ENCODE measurements at places on chromosomes 3 and 15. TPM values are rescaled to one million over a fixed set of nuclear protein-coding genes. Genes with fewer than 3 reads are reported as not detected.

GRCh38 chr3:35383719-35384555 is 255.4 kb upstream of the ARPP21 start:
- DNase-seq: no peak

The LXN gene
- total RNA-seq: 14.2 TPM

The SCN5A gene
- not detected for total RNA-seq

DNA sequence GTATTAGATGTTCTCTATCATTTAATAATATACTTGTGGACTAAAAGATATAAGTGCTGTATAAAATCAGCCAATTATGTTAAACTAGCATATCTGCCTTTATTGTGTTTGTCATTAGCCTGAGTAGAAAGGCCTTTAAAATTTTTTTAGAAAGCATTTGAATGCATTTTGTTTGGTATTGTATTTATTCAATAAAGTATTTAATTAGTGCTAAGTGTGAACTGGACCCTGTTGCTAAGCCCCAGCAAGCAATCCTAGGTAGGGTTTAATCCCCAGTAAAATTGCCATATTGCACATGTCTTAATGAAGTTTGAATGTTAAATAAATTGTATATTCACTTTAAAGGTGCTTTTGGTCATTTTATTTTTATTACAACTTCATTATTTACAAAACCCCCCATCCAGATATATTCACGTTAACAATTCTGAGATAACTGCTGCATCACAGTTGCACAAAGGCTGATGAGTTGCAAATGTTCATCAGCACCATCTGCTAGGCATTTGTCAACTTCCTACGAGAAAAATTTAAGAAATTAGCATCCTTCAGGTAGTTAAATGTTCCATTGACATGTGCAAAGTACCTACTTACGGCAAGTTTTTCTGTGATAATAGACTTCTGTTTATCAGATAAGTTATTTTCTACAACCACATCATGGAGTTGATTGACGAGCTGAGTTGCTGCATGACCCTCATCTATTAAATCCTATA is 6.3 kb downstream of the EIF4A2 start:
- peak; percentile 28 for DNase-seq

DNA sequence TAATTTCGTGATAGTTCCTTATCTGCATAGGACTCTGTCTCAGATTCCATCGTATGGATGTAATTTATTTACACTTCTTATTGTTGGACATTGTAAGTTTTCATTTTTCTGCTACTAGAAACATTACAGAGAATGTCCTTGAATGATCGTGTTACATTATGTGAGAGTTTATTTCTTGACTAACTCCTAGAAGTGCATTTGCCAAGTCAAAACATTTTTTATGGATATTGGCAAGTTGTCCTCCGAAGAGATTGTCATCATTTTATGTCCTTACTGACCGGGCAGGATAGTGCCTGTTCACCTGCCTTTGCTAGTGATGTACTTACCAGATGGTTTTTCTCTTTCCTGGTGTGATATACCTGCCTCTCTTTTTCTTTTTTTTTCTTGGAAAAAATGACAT is 13.4 kb downstream of the ASB7 start:
- DNase-seq: no peak

DNA sequence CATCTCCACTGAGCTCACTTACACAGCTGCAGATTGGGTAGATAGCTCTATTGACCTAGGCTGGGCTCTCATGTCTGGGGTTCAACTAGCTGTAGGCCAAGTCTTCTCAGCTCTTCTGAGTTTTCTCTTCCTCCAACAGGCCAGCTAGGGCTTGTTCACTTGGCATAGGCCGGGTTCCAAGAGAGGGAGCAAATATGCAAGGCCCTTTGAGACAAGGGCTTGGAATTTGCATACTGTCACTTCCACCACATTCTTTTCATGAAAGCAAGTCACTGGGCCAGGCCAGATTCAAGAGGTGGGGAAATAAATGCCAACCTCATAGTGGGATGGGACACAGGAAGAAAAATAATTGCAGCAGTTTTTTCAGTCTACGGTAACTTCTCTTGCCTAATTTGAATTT is 25.2 kb downstream of the PIGB start:
- DNase-seq: no peak

DNA sequence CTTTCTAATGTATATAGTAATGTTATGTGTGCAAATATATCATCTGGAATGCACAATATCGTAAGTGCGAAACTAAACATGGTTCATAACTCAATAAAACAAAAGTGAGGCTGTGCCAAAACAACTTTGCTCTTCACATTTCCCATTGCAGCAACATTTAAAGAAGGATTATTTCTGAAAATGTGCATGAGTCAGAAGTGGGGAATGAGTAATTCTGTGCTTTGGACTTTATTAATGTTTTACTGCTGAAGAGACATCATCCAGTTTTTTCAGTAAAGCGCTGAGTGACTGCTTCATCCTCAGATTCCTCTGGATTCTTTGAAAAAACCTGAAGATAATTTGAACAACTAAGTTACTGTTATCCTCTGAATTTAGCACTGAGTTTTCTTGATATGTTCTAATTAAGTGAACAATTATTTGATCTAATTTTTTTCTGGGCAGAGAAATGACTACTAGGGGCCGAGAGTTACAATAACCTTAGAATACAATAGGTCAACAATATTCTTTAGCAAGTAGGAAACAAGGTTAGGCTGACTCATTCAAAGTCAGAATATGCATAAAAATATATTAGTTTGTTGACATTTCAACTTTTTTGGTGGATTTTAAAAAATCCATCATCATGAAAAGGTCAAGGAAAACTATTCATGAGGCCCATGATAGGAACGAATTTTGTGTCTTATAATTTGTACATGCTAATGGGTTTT is 20.0 kb upstream of the PLCL2 start:
- DNase-seq: no peak

- no peak for DNase-seq
Measured at GRCh38 chr3:58349792-58350626, 17.3 kb downstream of the PXK start.

GRCh38 chr15:66872405-66872804 is 170.4 kb downstream of the SMAD6 start:
- no peak for DNase-seq

GRCh38 chr15:72272213-72272996 is at the start of gene PARP6:
Gene PARP6, minus strand, starts transcription at chr15:72272554. Its CDS starts 5,077 bp downstream, at chr15:72267477.
- DNase-seq: peak; percentile 98

- DNase-seq: no peak
Measured at GRCh38 chr3:94520364-94520763, 457.5 kb downstream of the NSUN3 start.

DNA sequence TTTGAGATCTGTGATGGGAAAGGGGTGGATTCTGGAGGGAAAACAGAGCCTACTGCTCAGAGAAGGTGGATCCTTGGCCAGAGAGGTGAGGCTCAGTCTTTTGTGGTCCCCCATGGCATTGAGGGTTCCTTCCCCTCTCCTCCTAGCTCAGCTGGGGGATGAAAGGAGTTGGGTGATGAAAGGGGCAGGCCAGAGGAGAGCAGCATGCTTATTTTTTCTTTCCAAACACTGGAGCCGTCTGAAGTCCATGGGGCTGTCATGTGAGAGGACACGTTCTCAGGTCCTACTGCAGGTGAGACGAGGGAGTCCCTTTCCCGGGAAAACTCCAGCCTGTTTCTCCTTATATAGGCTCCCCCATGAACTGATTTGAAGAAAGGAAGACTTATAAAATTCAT is 71.4 kb downstream of the SCN5A start:
- no peak for DNase-seq

- DNase-seq: no peak
Measured at GRCh38 chr3:113193288-113193687, 18.1 kb upstream of the BOC start.

DNA sequence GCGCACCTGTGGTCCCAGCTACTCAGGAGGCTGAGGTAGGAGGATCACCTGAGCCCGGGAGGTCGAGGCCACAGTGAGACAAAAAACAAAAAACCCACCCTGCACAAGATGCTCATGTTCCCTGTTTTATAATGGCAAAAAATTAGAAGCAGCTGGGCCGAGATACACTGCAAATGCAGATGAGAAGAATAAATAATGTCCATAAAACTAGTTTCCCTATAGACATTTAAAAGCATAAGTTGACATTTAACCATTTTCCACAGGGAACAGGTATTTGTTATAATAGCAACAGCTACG is 537 bp upstream of the SCAP start:
- no peak for DNase-seq

DNA sequence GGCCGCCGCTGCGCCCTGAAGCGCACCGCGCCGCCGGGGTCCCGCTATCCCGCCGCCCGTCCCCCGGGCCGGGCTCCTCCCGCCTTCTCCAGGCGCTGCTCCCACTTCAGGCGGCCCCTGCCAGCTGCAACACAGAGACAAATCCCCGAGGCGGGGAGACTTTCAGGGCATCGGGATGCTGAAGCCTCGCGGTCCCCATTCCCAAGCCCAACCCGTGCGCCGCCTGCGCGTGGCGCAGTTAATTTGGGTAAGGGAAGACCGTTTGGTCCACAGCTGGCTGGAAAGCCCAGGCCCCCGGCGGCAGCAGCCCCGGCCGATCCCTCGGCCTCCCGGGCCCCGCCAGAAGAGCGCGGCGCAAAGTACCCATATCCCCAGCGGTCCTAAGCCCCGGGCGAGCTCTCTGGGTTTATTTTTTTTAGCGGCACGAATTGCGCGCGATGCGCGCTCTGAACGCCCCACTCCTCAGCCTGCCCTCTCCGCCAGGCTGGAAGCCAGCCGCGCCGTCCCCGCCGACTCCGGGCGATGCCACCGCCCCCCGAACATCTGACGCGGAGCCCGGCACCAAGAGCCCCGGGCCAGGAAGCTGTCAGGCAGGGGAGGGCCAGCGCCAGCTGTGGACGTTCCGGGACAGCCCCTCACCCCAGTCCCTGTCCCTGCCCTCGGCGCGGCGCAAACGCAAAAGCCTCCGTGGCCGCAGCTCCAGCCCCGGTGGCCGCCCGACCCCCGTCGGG is 517 bp downstream of the FBN1 start:
- DNase-seq: no peak

The RBMS3 gene
- not detected for total RNA-seq

The C3orf20 gene
- not detected for total RNA-seq

The SPTBN5 gene
- 1.6 TPM for total RNA-seq

The GOLGA8Q gene
- not detected for total RNA-seq

GRCh38 chr3:135792858-135793475 is 172.6 kb upstream of the PPP2R3A start:
- DNase-seq: no peak

The IGF2BP2 gene
- total RNA-seq: 29.8 TPM

The TRAT1 gene
- not detected for total RNA-seq

The MINAR1 gene
- total RNA-seq: 0.25 TPM

- no peak for DNase-seq
Measured at GRCh38 chr15:79978655-79979514, 7.9 kb upstream of the BCL2A1 start.

- DNase-seq: no peak
Measured at GRCh38 chr3:75781079-75781745, 4.1 kb downstream of the ZNF717 start.

DNA sequence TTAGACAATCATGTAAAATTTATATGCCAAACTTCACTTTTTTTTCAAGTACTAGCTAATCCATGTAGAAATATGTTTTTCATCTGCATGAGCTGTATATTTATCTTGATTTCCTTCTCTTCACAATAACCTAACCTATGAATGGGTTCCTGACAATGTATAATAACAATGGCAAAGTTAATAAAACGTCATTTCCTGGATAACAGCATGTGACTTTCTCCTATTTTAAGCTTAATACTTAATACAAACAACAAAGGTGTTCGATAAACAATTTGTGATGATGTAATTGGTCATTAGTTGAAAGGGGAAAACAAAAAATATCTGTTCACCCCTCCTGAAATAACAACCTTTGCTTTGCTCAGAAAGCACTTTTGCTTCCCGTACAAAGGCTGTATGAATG is 20.4 kb downstream of the CD200 start:
- no peak for DNase-seq

The CPEB1 gene
- total RNA-seq: not detected

DNA sequence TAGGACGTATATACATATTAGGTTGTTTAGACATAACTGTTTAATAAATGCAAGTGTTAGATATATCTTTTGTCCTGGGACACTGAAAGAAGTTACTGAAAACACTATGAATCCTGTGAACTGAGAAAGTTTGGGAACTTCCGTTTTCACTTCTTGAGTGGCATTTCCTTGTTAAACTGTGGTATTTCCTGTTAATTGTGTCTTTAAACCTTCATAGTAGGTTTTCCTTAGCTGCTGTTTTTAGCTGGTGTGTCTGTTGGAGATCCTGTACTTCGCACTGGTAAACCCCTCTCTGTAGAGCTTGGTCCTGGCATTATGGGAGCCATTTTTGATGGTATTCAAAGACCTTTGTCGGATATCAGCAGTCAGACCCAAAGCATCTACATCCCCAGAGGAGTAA is 37.1 kb downstream of the ATP6V1A start:
- no peak for DNase-seq

DNA sequence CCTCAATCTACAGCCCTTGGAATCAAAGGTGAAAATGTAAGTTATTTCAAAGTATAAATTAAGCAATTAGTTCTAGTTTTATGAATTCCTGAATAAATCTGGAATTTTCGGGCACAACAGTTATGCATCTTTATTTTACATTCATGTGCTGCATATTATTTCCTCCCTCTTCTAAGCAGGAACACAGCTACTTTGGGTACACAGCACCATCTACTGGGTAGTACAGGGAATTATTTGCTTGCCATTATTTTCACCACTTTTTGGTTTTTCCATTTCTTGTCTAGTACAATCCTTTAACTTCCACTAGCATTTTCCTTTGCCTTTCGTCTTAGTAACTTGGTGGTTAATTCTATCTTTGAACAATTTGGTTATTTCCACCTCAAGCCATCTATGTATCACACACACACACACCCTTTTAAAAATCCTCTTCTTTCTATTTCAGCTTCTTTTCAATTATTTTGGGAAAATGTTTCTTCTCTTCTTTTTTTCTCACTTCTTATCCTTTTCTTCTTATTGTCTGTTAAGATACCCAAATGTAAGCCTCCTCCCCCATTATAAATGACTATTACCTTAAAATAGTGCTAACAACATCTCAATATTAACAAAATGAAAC is 451.0 kb downstream of the MFSD1 start:
- peak; percentile 80 for DNase-seq

The RAD54L2 gene
- total RNA-seq: 7.4 TPM

The PARP15 gene
- not detected for total RNA-seq

The BFSP2 gene
- not detected for total RNA-seq

GRCh38 chr3:124951511-124952281 is 17.1 kb upstream of the MUC13 start:
- peak; percentile 55 for DNase-seq

- DNase-seq: peak; percentile 10
Measured at GRCh38 chr3:42014458-42014920, 52.6 kb upstream of the ULK4 start.

DNA sequence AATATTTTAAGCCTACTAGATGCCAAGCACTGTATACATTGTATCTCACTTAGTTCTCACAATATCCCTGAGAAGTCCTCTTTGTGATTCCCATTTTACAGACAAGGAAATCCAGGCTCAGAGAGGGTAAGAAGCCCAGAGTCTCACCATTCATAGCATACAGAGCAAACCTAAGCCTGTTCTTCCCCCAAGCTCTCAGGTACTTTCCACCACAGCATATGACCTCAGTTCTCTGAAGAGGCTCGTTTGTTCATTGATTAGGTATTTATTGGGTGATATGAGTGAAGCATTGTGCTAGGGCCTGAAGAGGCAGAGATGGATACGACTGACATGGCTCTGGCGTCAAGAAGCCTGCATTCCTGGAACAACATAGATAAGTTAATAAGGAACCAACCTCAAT is 310.9 kb upstream of the UMPS start:
- DNase-seq: no peak

- DNase-seq: peak; percentile 71
Measured at GRCh38 chr3:43178891-43179366, 73.0 kb upstream of the POMGNT2 start.

GRCh38 chr15:71111950-71112349 is 3.3 kb upstream of the THSD4 start:
- DNase-seq: no peak
